ENCODE measurements at places on chromosomes 5 and 9.

GRCh38 chr5:80961376-80962281 lies 1.5 kb downstream of the RASGRF2 start:
- DNase-seq, result no peak

GRCh38 chr9:78826527-78826926 lies 529.6 kb downstream of the PSAT1 start:
- no peak for DNase-seq

- no peak for DNase-seq
Observed at GRCh38 chr5:172881691-172882370, 47.8 kb downstream of the ERGIC1 start.

DNA sequence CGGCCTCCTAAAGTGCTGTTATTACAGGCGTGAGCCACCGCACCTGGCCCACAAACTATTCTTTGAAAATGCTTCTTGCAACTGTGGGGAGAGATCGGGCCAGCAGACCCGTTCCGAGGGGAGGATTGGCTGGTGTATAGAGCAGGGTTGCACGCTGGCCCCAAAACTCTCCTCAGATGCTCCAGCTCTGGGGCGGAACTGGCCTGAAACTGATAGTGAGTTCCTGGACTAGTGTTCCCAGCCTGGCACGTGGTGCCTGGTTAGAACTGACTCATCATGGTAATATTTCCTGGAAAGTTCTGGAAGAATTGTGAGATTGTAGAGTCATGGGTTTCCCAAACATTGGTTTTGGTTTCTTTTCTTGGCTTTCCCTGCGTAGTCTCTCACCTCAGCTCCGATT lies 120.5 kb downstream of the FBXL7 start:
- DNase-seq, result no peak

GRCh38 chr5:168886157-168886556 lies 307.0 kb upstream of the PANK3 start:
- DNase-seq, result no peak
